Stimulated activated CD4-positive, alpha-beta T cell treated with anti-CD3 and anti-CD28 coated beads, Interleukin-15, amount 100 ng/mL, for 48 hours (primary cell): ENCODE measurements at places on chromosomes 2 and 18.

DNA sequence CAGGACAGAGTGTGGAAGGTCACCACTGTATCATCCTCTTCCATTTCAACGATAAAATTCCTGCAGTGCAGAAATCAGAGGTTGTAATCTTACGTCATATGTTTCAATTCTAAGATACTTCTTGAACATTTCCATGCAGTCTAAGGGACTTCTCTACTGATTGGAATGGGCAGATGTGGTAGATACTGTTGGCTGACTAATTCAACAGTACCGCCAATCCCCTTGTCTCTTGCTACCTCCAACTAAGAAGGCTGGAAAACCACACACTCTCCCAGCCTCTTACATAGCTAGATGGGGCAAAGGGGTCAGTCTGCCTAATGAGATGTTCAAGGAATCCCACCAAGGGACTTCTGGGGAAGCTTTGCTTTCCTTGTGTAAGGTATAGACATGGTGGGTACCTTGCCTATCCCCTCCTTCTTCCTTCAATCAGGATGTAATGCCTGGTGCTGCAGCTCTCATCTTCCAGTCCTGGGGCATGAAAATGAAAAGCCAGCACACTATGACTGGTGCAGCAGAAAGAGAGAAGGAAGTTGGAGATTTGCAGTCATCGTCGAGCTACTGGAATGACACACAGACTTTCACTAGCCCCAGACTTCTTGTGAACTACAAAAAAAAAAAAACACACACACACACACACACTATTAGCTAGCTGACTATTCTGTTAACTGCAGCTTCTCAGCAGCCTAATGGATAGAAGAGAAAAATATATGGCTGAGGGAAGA, 84.1 kb downstream of the ALPK2 start:
- peak; percentile 25 for DNase-seq

GRCh38 chr18:22987547-22988189, 54.5 kb downstream of the RBBP8 start:
- no peak for DNase-seq

- DNase-seq, result no peak
These were observed 42.5 kb downstream of the MYO7B start for GRCh38 chr2:127577973-127578372.

DNA sequence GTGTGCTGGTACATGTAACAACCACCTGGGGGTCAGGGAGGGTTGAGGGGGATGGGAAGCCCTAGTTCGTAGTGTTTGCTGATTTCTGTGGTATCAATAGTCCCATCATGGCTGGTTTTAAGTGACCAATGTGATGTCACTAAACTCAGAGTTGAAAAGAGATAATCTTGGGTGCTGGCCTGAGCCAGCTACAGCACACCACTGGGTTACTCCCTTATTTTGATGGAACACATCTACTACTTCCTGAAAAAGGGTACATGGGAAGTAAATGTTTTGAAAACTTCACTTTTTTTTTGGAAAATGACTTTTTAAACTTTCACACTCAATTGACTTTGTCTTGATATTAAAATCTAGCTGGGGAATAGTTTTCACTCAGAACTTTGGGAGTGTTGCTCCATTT, 87.0 kb upstream of the CXCR4 start:
- DNase-seq, result no peak

DNA sequence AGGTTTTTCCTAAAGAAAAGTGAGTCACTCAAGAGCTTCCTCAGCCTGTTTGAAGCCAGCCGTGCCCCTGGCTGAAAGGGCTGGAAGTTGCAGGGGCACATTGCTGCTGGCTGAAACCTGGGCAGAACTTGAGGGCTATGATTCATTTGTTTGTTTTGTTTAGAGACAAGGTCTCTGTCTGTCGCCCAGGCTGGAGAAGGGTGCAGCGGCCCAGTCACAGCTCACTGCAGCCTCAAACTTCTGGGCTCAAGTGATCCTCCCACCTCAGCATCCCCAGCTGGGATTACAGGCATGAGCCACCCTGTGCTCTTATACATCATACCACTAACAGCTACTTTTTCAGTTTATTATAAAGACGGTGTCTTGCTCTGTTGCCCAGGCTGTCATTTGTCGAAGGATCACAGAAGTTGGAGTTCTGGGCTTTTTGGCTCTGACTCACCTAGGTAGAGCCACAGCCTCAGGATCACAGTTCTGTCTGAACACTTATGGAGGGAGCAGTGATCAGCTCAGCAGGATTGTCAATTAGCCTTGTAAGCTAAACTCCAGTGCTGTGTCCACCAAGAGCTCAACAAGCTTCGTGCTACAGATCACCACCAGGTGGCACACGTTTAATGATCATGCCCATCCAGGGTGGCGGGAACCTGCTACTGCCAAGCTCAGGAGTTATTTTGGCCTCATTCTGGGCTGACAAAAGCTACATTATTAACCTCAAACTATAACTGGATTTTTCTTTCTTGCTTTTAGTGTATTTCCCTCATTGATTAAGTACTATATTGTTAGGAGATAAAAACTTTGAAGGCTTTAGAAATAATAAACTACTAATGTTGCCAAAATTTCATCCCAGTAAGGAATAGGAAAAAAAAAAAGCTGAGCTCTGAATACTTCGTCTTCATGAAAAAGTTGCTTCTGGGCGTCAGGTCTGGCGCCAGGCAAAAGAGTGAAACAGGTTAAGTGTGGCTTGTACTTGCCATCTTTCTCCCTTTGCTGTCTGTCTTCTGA, 57.9 kb downstream of the ARHGEF33 start:
- DNase-seq, result peak; percentile 65

GRCh38 chr2:99863236-99863902, 279.0 kb downstream of the AFF3 start:
- no peak for DNase-seq

DNA sequence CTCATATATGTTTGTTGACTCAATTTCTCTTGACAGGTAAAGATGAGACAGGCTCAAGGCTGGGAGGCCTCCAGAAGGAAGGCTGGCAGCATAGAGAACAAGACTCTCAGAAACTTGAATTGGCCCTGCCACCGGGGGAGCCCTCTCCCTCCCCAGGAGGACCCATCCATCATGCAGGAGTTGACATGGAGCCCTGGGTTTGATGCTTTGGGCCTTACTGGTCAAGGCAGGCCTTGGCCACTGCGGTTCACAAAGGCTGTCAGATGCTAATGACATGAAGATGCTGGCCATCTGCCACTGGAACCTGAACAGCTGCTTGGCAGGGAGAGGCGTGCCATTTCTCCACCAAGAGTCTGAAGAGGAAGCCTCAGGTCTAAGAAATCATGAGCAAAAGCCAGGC, 193.6 kb downstream of the MTCL1 start:
- DNase-seq, result no peak

- no peak for DNase-seq
These were observed 38.9 kb downstream of the CTAGE1 start for GRCh38 chr18:22378672-22379282.

DNA sequence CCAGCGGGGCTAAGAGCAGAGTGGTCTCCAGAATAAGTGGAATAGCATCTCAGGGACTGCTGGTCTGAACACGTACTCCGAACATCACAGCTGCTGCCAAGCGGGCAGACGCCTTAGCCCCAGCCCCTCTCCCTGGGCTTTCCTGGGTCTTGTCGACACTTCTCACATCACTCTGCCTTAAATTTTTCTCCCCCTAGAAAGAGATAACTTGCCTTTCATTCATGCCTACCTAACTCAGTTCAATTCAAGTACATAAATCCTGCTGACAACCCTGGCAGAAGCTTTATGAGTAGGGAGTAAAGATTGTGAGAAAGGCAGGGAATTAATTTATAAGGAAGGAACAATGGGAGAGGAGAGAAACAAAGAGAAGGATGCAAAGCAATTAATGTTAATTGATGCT, 202.9 kb upstream of the TNP1 start:
- DNase-seq, result no peak

DNA sequence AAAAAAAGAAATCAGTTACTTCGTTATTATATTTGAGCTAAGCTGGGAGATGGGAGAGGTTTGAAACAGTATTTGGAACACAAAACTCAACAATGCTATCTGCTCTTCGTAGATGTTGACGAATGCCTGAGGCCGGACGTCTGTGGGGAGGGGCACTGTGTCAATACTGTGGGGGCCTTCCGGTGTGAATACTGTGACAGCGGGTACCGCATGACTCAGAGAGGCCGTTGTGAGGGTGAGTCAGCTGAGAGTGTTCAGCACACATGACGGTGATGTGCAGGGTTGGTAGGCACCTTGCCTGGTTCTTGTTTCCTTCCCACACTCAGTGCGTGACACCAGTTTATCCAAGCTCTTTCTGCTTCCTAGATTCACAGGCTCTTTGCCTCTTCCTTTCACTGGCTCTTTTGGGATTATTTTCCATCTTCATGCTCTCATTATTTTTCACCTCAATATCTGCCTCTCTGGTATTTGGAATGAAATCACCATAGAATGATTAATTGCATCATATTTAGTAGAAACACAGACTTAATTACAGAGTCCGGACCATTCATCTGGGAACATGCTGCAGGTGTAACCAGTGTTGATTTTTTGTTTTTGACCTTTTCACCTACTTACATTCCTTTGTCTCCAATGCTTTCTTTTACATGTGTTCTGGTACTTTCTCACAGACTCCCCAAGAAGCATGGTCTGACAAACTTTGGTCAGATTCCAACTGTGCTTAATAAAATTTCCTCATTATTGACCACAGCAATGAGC, 200.6 kb upstream of the RASGRP3 start:
- no peak for DNase-seq

- no peak for DNase-seq
These were observed 54.5 kb downstream of the CFAP221 start for GRCh38 chr2:119598596-119599263.

- DNase-seq, result peak; percentile 41
These were observed 22.9 kb upstream of the DARS1 start for GRCh38 chr2:136008205-136008865.

DNA sequence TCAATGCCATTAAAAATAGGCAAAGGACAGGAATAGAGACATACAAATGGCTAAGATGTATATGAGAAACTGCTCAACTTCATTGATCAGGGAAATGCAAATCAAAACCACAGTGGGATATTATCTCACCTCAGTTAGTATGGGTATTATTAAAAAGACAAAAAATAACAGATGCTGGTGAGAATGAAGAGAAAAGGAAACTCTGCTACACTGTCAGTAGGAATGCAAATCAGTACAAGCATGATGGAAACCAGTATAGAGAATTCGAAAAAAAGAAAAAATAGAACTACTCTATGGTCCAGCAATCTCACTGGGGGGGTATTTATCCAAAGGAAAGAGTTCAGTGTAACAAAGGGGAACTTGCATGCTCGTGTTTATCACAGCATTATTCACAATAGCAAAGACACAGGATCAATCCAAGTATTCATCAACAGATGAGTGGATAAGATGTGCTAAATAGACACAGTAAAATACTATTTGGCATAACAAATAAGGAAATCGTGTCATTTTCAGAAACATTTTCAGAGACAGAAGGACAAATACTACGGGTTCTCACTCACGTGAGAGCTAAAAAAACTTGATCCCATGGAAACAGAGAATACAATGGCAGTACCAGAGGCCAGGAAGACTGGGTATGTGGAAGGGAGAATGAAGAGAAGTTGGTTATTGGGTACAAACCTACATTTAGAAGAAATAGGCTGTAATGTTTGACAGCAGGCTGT, 60.6 kb downstream of the CCDC74A start:
- no peak for DNase-seq

GRCh38 chr18:55343396-55344073, 244.5 kb downstream of the TCF4 start:
- no peak for DNase-seq

DNA sequence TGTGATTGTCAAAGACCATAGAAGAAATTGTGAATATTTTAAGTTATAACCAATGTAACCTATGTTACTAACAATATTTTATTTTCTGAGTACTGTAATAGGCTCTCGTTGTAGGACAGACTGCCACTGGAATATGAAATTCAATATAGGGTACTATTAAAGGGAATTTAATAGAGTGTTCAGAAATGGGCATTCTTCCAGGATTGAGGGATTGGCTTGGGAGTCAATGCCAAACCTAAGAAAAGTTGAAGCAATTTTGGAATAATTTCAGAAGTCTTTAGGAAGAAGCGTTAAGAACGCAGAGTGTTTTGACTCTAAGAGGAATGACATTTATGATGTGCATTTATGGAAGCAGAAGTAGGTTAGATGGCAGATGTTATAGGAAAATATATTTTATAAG, 79.0 kb downstream of the ACVR2A start:
- no peak for DNase-seq

DNA sequence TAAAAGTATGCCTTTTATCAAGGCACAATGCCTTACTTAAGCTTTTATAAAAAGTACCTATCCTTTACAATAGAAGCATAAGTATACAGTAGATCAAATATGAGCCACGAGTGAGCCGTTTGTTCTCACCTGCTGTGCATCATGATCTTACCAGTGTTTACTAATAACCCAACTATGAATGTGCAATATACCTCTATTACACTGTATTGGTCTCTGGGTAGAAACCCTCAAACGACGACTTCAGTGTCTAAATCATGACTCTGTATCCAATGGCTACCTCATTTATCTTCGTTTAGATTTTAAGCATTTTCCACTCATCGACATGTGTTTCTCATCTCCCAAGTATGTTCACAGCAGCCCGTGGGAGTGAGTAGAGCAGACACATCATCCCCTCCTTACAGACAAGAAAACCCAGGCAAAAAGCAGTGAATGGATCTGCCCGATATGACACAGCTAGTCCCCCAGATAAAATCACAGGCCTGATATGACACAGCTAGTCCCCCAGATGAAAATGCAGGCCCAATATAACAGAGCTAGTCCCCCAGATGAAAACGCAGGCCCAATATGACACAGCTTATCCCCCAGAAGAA, 279.8 kb downstream of the TNS1 start:
- no peak for DNase-seq

- no peak for DNase-seq
These were observed 136.3 kb upstream of the CAVIN2 start for GRCh38 chr2:191983186-191983585.

DNA sequence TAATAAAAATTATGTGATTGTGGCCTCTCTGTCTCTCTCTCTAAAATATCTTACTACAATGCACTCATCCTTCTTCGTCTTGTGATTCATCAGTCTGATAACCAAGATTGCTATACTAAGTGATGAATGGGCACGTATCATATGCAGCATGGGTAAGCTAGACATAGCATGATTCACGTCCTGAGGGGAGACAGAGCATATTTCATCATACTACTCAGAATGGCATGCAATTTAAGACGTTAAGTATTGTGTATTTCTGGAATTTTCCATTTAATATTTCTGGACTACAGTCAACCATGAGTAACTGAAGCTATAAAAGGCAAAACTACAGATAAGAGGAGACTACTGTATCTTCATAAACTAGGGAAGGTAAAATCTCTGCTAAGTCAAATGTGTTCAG, 97.0 kb upstream of the CD226 start:
- no peak for DNase-seq

DNA sequence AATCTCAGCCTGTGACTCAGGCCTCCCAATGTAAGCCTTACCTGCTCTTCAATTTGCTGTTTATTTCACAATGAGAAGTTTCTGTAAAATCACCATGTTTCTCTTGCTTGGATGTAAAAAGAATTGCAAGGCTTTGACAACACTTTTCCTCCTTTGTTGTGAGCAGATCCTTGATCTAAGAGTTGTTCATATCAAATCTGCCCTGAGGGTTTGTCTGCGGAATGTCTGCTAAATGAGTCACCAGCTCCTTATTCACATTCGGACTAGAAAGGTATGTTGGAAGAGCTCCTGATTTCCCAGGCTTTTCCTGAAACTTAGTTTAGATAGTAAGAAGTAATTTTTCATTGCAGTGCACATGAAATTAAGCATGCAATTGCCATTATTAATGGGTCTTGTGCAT, 268.2 kb upstream of the TCF4 start:
- DNase-seq, result no peak
